Adrenal gland (tissue), 19 donors: ENCODE measurements at places on chromosomes 5 and 9. TPM values are rescaled to one million over a fixed set of nuclear protein-coding genes. Genes with fewer than 3 reads are reported as not detected.

The STX17 gene
- 35.3 TPM for total RNA-seq

DNA sequence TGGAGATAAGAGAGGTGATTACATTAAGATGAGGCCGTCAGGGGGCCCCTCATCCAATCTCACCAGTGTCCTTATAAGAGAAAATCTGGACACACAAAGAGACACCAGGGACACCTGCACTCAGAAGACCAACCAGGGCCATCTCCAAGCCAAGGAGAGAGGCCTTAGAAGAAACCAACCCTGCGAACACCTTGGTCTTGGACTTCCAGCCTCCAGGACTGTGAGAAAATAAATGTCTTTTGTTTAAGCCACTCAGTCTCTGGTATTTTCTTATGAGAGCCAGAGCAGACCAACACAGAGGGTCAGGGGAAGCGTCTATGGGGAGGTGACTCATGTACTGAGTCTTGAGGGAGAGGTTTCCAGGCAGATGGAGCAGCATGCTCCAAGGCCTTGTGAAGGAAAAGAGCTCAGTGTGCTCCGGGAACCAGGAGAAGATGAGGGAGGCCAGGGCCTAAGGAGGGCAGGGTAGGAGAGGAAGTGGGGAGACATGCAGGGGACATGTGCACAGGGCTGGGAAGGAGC is 5.4 kb downstream of the PHYKPL start:
- no peak overlapping the region for H3K4me3 ChIP-seq
- peaks cover 19% of the 10 kb centered on the region for H3K4me1 ChIP-seq
- H3K27ac ChIP-seq = no peak overlapping the region
- no peaks in the 10 kb centered on the region for H3K36me3 ChIP-seq

GRCh38 chr5:146862641-146863040 is 15.9 kb downstream of the PPP2R2B start:
- peaks cover 7% of the 10 kb centered on the region for H3K4me1 ChIP-seq
- no peaks in the 10 kb centered on the region for H3K27me3 ChIP-seq
- no peaks in the 10 kb centered on the region for H3K36me3 ChIP-seq

DNA sequence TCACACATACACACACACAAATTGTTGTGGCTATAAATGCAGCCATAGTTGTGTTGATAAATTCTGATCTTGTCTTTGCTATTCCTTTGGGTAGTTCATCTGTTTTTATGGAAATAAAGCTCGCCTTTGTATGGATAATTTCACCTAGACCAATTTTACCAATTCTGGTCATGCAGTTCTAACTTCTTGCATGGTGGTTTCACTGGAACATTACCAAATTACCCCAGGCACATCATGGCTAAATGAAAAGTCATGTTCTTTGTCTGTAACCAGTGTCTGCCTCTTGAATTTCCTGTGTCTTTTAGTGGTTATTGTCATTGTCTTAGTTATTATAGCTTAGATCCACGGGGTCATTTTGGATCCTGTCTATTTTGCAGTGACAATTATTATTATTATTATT is 50.3 kb upstream of the TMC1 start:
- no peaks in the 10 kb centered on the region for H3K27me3 ChIP-seq
- no peak for DNase-seq
- H3K36me3 ChIP-seq = no peaks in the 10 kb centered on the region
- no peak overlapping the region for H3K4me3 ChIP-seq

DNA sequence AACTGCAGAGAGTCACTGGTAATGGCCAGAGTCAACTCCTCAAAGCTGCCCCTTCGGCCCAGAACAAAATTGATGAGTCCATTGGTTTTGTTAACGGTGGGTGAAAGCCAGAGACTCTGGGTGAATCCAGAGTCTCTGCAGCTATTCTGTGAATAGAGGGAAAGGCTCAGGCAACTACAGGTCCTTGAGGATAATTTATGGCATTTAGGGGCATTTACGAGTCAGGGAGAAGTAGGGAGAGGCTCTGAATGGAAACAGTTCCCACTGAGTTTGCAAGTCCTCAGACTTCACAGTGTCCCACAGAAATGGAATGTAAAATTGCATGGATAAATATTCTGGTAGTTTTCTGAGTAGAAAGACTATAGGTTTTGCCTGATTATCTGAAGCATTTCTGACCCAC is 257.8 kb downstream of the SEC61B start:
- no peaks in the 10 kb centered on the region for H3K4me1 ChIP-seq
- H3K36me3 ChIP-seq = no peaks in the 10 kb centered on the region
- H3K4me3 ChIP-seq = no peak overlapping the region
- no peaks in the 10 kb centered on the region for H3K27me3 ChIP-seq

- H3K36me3 ChIP-seq = no peaks in the 10 kb centered on the region
- DNase-seq = no peak
- H3K4me3 ChIP-seq = no peak overlapping the region
- H3K27me3 ChIP-seq = no peaks in the 10 kb centered on the region
Observed at GRCh38 chr9:134186471-134187109, 22.2 kb upstream of the RNU6ATAC start.

The DAB2IP gene
- 12.0 TPM for total RNA-seq

The IL33 gene
- 18.2 TPM for total RNA-seq

The PCDHGB1 gene
- 10.1 TPM for total RNA-seq

GRCh38 chr9:18675332-18675731 is 201.4 kb downstream of the ADAMTSL1 start:
- H3K27me3 ChIP-seq = no peaks in the 10 kb centered on the region
- DNase-seq = no peak
- no peaks in the 10 kb centered on the region for H3K4me1 ChIP-seq

DNA sequence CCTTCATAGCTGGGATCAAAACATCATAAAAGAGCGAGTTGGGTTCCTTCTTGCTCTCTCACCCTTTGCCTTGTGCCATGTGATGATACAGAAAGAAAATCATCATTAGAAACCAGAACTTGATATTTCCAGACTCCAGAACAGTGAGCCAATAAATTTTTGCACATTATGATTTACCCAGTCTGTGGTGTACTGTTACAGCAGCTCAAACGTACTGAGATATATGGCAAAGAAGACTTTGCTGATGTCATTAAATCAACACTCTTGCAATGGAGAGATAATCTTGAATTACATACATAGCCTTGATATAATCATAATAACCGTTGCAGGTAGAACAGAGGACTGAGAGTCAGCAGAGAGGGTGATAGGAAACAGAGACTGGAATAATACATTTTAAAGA is 1271.6 kb downstream of the CDH12 start:
- H3K27ac ChIP-seq = no peak overlapping the region
- H3K4me1 ChIP-seq = no peaks in the 10 kb centered on the region
- no peaks in the 10 kb centered on the region for H3K27me3 ChIP-seq
- H3K36me3 ChIP-seq = no peaks in the 10 kb centered on the region
- H3K4me3 ChIP-seq = no peak overlapping the region

The FRMPD1 gene
- total RNA-seq = 0.41 TPM

DNA sequence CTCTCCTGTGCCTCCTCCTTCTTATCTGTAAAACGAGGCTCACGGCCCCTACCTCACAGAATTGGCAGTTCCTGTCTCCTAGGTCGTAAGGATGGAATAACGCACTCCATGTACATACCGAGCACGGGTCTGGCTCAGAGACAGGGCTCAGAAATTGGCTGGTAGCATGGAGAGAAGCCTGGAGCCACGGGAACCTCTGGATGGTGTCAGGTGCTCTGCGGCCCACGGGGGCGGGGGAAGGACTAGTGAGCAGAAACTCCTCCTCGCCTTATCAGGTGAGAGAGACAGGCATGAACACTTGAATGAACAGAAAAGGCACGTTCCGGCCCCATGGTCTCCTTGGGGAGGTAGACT is 15.4 kb upstream of the C5orf47 start:
- H3K36me3 ChIP-seq = no peaks in the 10 kb centered on the region
- no peaks in the 10 kb centered on the region for H3K27me3 ChIP-seq

DNA sequence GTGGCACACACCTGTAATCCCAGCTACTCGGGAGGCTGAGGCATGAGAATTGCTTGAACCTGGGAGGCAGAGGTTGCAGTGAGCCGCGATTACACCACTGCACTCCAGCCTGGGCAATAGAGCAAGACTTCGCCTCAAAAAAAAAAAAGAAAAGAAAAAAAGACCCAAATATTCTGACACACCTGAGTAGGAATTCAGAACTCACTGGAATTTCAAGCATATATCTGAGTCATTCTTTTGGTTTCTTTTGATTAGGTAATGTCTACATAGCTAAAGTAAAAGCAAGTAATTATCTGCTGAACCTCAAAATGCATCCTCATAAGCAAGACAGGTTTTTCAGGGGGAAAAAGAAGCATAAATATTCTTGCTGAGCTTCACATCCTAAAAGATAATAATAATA is 35.9 kb downstream of the ANKRD31 start:
- H3K27me3 ChIP-seq = no peaks in the 10 kb centered on the region
- no peak for DNase-seq
- no peaks in the 10 kb centered on the region for H3K4me1 ChIP-seq
- no peak overlapping the region for H3K4me3 ChIP-seq
- H3K27ac ChIP-seq = no peak overlapping the region

GRCh38 chr9:83956086-83956435 is 24.0 kb downstream of the HNRNPK start:
- H3K4me3 ChIP-seq = peak overlapping the region; percentile 76
- H3K4me1 ChIP-seq = peaks cover 9% of the 10 kb centered on the region
- no peaks in the 10 kb centered on the region for H3K27me3 ChIP-seq
- peak overlapping the region; percentile 67 for H3K27ac ChIP-seq
- DNase-seq = no peak
- no peaks in the 10 kb centered on the region for H3K36me3 ChIP-seq

The CCL27 gene
- not detected for total RNA-seq

GRCh38 chr5:133249593-133249992 is 197.8 kb downstream of the HSPA4 start:
- H3K4me1 ChIP-seq = no peaks in the 10 kb centered on the region
- no peak overlapping the region for H3K4me3 ChIP-seq
- no peaks in the 10 kb centered on the region for H3K27me3 ChIP-seq
- no peaks in the 10 kb centered on the region for H3K36me3 ChIP-seq
